Heart left ventricle (tissue), 16 donors: ENCODE measurements at places on chromosomes 4 and X. TPM values are rescaled to one million over a fixed set of nuclear protein-coding genes. Genes with fewer than 3 reads are reported as not detected.

DNA sequence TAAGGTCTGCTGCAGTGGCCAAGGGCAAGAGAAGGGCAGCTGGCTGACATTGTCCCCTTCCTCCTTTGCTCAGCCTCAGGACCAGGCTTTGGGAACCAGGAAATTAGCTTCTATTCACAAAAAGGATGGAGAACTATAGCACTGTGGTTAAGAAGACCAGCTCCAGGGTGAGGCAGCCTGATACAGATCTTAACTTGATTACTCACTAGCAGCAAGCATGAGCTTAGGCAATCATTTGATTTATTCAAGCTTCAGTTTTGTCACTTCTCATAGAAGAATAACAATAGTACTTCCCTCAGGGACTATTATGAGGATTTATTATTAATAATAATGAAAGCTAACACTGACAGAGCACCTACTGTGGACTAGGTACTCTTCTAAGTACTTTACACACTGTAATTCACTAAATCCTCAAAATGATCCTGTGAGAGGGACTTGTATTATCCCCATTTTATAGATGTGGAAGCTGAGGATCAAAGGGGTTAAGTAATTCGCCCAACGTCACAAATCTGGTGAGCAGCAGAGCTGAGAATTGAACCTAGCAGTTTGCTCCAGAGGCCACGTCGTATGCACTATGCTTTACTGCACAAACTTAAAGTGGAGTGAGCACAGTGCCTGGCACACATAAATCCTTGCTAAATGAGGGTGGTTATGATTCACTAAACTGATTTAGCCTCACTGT lies 130.4 kb upstream of the PAK3 start:
- DNase-seq: no peak

- DNase-seq: no peak
These were observed 41.7 kb downstream of the FGFRL1 start for GRCh38 chr4:1053080-1053661.

DNA sequence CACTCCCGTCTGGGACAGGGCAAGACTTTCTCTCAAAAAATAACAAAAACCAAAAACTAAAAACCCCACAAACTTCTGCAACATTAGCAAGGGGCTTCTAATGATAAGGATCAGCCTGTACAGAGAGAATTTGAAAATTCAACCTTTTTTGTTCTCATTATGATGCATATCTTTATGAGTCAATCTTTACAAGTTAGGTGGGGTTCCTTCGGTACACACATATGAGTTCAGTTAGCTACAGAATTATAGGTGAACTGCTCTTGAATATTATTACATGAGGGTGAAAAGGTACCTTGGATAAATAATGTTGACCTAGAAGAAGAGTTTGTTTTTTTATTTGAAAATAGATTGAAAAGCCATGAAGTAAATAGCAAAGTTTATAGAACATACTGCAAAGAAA lies 252.7 kb downstream of the UNC5C start:
- no peak for DNase-seq

The ARMCX2 gene
- polyA plus RNA-seq: 14.0 TPM

The GPC3 gene
- polyA plus RNA-seq: 0.19 TPM
